ENCODE measurements at places on chromosomes 1 and 21.

- no peak for DNase-seq
These were observed 55.3 kb upstream of the DSCAM start for GRCh38 chr21:40902299-40902698.

DNA sequence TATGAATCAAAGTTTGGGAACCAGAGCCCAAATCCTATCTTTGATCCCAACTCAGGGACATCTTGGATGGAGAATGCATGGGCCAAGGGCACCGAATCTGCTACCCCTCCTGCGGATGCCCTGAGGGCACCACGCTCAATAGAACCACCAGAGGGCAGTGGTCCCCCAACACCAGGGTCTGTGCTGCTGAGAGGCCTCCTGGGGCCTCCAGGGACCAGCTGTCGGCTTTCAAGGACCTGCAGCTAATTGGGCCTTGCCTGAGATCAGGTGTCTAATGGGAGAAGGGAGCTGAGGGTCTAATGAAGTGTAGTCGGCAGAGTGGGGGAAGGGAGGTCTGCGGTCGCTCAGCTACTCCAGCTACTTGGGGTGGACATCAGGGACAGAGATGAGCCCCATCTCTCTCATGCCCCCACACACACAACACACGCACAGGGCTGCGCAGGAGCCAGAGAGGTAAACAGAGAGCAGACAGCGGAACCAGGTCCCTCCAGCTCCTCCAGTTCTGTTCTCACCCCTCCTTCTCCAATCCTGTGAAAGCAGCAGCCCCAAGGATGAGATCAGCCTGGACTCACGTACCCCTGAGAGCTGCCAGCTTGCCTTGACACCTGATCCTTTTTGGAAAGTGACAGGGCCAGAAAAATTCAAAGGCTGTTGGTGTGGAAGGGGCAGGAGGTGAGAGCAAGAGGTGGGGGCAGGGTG lies 34.9 kb upstream of the PPP1R15B start:
- peak; percentile 67 for DNase-seq

GRCh38 chr1:157133426-157133825 lies 4.8 kb downstream of the ETV3 start:
- DNase-seq: no peak

DNA sequence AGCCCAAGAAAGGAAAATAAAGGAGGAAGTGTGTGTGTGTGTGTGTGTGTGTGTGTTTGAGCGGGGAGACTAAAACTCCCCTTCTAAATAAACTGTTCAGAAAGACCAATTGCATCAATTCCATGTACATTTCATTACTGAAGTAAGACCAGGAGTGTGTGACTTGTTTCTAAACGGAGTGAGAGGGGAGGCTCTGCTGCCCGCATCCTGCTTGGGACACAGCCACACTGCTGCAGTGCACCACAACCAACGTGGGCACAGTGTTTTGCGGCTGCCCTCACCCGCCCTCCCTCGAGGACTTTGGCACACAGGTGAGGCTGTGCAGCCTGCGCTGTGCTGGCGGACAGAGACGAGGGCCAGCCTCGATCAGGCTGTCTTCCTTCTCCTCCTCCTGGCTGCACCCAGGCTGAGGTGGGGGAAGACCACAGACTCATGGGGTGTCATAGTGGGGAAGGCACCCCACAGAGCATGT lies 31.0 kb upstream of the H6PD start:
- DNase-seq: no peak

DNA sequence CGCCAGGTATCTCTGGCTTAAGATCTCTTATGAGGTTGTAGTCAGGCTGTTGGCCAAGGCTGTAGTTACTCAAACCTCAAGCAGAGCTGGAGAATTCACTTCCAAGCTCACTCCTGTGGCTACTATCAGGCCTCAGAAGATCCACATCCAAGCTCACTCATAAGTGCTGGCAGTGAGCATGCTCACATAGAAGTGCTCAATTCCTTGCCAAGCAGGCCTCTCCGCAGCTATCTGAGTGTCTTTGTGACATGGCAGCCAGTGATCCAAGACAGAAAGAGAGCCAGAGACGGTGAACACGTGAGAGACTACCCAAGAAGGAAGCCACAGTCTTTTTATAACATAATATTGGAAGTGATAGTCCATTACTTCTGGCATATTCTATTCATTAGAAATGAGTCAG lies 278.2 kb downstream of the PAPPA2 start:
- DNase-seq: no peak

- DNase-seq: no peak
These were observed 865.4 kb downstream of the LTN1 start for GRCh38 chr21:28127175-28127785.

DNA sequence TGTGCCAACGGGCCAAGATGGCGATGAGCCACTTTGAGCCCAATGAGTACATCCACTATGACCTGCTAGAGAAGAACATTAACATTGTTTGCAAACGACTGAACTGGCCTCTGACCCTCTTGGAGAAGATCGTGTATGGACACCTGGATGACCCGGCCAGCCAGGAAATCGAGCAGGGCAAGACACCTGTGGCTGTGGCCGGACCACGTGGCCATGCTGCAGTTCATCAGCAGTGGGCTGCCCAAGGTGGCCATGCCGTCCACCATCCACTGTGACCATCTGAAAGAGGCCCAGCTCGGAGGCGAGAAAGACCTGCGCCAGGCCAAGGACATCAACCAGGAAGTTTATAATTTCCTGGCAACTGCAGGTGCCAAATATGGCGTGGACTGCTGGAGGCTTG lies 32.2 kb upstream of the GPR137B start:
- no peak for DNase-seq
